CD4-positive, CD25-positive, alpha-beta regulatory T cell (primary cell): ENCODE measurements at places on chromosomes 3 and 15. TPM values are rescaled to one million over a fixed set of nuclear protein-coding genes. Genes with fewer than 3 reads are reported as not detected.

Gene CKMT1A
- polyA plus RNA-seq: not detected

Gene GSK3B
- 15.7 TPM for polyA plus RNA-seq

Gene ZPLD1
- polyA plus RNA-seq: not detected

- H3K4me3 ChIP-seq: no peak overlapping the region
- H3K36me3 ChIP-seq: no peaks in the 10 kb centered on the region
- H3K27ac ChIP-seq: no peak overlapping the region
- no peaks in the 10 kb centered on the region for H3K4me1 ChIP-seq
Measured at GRCh38 chr15:95266451-95267061, 1035.2 kb downstream of the MCTP2 start.

DNA sequence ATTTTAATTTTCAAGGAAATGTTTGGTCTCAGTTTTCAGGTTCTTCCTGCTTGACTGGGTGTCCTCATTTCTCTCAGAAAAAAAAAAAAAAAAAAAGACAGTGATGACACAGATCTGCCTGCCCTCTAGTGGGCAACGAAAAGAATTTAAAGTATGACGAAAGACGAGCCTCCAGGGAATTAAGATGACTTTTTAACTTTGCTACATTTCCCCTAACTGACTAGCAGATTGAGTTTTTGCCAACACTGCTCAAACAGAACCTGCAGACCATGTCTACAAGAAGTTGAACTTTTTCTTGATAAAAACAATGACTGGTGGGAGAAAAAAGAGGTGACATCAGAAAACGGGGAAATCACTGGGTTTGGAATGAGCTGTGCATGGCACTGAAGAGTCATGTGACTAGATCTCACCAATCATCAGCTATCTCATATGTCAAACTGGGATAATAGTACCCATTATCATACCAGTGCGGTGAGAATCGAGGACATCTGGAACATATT, 40.8 kb downstream of the EOMES start:
- H3K27ac ChIP-seq: no peak overlapping the region
- DNase-seq: peak; percentile 23
- no peaks in the 10 kb centered on the region for H3K27me3 ChIP-seq
- peaks cover 17% of the 10 kb centered on the region for H3K4me1 ChIP-seq
- H3K36me3 ChIP-seq: no peaks in the 10 kb centered on the region
